ENCODE measurements at places on chromosomes 7 and 10.

DNA sequence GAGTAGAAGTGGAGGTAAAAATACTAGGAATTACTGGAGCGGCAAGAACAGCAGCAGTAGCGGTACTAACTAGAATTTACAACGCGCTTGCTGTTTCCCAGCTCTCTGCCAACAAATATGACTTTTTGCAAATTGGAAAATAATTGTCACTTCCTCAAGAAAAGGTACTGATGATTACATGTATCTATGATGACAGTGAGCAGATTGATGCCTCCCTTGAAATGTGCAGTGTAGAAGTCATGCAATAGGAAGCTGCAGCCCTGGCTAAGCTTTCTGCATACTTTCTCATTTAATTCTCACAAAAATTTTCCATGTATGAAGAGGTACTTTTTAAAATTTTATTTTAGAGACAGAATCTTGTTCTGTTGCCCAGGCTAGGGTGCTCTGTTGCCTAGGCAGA is 49.9 kb downstream of the ANK3 start:
- DNase-seq: no peak

- DNase-seq: peak; percentile 34
These were observed 127.9 kb downstream of the NRF1 start for GRCh38 chr7:129739427-129739826.

DNA sequence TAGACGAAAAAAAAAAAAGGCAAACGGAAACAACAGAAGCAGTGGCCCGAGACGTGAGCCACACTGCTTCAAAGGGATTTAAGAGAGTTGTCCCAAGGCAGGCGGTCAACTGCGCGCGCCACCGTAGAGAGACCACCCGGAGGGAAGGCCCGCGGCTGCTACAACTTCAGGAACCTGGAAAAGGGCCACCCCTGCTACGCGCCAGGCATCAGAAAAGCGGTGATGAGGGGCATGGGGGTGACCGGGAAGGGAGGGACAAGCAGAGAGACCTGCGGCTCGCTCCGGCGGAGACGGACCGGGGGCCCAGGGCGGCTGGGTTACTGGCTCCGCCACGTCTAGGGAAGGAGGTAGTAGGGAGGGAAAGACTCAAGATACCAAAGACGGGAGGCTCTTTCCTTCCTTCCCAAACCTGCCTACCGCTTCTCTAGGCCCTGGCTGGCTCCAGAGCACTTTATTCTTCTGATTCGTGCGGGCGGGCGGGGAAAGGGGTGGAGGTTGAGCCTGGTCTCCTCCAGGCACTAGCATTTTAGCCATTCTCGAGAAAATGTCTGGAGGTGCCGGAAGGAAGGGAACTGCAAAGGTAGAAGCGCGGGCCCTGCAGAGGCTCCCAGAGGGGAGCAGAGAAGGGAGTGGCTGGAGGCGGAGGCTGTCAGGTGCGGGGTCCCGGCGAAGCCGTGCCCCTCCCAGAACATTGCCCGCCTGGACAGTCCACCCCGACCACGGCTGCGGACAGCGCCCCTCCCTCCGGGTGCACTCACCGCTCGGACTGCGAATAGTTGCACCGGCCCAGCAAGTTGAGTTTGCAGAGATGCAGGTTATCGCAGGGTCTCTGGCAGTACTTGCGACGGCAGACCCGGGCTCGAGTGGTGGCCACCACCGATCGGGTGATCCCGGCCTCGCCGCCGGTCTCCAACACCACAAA is 993 bp downstream of the ZC3HAV1 start:
- DNase-seq: peak; percentile 49

- DNase-seq: peak; percentile 3
These were observed 513.8 kb upstream of the AKR1E2 start for GRCh38 chr10:4312051-4312835.

- DNase-seq: no peak
These were observed 187.7 kb downstream of the TNS3 start for GRCh38 chr7:47394216-47394615.

DNA sequence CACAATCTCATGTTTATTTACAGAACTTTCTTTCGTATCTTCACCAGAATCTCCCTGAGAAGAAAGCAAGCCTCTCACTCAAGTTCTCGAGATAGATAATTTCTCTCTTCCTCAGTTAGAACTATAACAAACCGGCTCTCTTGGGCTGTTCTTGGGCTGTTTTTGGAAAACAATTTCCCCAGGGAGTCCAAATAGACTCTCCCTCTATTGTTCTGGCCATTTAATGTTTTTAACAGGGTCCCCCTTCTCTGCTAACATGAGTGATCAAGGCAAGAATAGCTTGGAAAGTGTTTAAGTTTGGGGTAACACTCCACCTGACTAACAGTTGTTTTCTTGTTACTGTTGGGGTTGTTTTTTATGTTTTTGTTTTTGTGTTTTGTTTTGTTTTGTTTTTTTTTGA is 64.8 kb upstream of the UCN3 start:
- DNase-seq: no peak

DNA sequence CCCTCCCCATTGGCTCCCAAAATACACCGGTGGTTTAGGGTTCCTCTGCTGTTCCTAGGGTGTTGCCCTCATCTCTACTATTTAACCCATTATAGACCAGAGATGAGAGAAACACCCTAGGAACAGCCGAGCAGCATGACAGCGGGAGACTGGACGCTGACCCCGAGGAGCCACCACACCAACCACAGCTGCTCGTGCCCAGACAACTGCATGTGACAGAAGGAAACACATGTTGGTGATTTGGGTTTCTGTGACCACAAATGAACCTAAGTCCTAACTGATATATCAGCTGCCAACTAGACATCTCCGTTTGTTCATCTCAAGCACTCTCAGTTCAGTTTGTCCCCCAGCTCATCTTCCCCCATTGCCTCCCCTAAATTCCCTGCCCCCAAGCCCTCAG is 13.4 kb downstream of the CFAP43 start:
- no peak for DNase-seq

- DNase-seq: peak; percentile 61
These were observed 89.6 kb downstream of the CACNB2 start for GRCh38 chr10:18229826-18230225.

GRCh38 chr10:10985361-10985760 is 32.3 kb upstream of the CELF2 start:
- DNase-seq: no peak

GRCh38 chr10:11317936-11318670 is 293.3 kb downstream of the USP6NL start:
- no peak for DNase-seq

- no peak for DNase-seq
These were observed 561.7 kb downstream of the GATA3 start for GRCh38 chr10:8616166-8616565.

DNA sequence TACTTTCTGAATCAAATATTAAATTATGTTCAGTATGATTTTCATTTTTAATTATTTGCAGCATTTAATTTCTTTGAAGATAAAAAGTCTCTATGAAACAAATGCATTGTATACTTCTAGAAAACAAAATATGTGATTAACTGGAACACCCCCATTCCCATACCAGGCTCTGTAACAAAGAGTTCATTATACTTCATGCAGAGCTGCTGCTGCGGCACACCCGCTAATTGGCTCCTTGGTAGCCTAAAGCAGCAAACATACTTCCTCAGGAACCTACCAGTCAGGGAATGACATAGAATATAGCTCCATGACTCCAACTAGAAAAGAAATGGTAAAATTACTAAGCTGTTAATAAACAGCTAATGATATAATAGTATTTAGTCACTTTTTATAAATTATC is 19.3 kb downstream of the RAB11FIP2 start:
- DNase-seq: no peak

DNA sequence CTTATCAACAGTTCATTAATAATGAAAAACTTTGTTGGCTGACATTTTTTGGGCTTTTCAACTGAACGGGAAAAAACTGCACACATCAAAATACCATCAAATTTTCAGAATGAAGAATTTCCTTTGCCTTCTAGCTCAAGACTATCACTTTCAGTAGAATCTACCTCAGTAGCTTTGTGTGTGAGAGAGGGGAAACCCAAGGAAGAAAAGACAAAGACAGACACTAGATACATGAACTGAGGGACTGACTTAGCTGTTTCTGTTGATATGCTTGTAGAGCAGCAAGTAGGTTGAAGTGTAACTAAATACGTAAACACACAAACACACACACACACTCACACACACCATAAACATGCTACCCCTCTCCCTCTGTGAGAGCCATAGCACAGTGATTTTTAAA is 257.1 kb downstream of the CDK14 start:
- no peak for DNase-seq

DNA sequence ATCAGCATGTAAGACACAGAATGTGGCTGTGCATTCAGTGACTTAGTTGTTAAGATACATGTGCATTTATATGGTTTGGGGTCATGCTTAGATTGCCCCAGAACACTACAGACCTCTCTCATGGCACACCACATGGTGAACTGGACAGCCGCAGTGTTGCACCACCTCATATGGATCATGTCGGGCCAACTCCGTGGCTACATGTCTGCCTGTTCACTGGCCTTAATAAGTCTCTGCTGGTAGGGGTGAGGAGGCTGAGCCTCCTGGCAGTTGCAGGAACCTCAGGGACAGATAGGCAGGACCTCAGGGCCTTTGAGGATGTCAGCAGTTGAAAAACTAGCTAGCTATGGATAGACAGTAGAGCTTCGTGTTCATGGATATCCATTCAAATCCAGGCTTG is 751.0 kb downstream of the GRID1 start:
- DNase-seq: no peak

DNA sequence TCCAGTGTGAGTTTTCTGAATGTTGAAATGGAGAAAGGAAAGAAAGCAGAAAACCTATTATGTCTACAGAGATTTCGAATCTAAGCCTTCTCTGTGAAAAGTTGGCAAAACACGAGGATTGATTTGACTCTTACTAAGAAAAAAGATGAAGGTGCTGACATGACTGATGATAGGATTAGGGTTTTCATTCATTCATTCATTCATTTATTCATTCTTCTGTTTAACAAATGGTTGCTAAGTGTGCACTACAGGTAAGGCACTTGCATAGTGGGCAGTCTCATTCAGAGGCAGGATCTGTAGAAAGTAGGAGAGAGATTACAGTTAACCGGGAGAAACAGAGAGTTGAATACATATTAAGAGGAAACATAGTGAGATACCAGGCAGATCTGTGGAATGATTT is 137.1 kb downstream of the ZNF365 start:
- DNase-seq: no peak

GRCh38 chr10:33388382-33388781 is 53.9 kb upstream of the NRP1 start:
- DNase-seq: no peak

DNA sequence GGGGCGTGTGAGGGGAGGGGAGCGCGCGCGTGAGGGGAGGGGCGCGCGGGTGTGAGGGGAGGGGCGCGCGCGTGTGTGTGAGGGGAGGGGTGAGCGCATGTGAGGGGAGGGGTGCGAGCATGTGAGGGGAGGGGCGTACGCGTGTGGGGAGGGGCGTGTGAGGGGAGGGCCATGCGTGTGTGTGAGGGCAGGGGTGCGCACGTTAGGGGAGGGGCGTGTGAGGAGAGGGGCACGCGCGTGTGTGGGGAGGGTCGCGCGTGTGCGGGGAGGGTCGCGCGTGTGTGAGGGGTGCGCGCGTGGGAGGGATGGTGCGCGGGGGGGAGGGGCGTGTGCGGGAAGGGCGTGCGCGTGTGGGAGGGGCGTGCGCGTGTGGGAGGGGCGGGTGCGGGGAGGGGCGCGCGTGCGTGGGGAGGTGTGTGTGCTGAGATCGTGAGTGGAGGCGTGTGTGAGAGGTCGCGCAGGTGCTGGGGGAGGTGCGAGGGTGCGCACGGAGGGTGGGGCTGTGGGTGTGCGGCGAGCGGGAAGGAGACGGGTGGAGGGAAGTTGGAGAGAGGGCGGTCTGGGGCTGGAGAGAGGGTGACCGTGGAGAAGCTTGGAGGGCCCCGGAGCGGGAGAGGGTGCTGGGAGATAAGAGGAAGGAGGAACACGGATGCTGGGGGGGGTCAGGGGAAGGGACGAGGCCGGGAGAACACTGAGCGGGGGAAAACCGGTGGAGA is 19.7 kb downstream of the MXI1 start:
- peak; percentile 55 for DNase-seq

GRCh38 chr7:77912293-77912692 is 113.7 kb downstream of the PHTF2 start:
- no peak for DNase-seq

GRCh38 chr10:124916098-124916584 is 25.8 kb upstream of the ZRANB1 start:
- peak; percentile 44 for DNase-seq

GRCh38 chr10:74640134-74640921 is 186.1 kb upstream of the KAT6B start:
- DNase-seq: no peak

GRCh38 chr10:4066581-4067390 is 281.8 kb upstream of the KLF6 start:
- DNase-seq: no peak

GRCh38 chr10:126465771-126466170 is 77.5 kb upstream of the ADAM12 start:
- DNase-seq: no peak

DNA sequence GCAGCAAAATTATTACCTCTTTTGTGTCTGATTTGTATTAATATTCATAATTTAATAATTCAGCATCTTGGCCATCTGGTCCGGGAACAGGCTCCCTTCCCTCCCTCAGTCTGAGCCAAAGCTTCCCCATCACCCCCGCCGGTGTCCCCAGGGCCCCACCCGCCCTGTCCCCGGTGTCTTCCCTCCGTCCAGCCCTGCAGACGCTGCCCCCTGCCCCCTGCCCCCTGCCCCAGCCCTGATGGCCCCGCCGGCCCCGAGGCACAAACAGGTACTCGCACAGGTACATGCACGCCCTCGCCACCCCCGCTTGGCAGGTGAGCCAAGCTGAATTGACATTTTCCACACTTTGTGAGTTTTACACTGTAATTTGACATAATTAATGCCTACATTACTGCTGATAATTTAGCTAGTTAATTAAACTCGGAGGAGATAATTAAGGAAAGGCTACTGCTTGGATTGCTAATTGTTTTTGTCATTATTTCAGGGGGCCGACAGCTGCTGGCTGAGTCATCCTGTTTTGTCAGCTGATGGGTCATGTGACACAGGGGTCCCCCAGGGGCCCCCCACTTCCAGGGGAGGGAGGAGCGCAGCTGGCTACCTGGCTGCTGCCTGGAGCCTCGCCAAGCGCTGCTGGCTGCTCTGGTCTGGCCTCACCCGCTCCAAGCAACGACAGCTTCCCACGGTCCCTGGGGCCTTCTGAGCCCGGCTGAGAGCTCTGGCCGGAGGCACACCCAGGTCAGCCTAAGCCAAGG is 36.6 kb downstream of the MICALL2 start:
- no peak for DNase-seq

GRCh38 chr10:29140991-29141390 is 147.9 kb upstream of the LYZL1 start:
- DNase-seq: peak; percentile 87

DNA sequence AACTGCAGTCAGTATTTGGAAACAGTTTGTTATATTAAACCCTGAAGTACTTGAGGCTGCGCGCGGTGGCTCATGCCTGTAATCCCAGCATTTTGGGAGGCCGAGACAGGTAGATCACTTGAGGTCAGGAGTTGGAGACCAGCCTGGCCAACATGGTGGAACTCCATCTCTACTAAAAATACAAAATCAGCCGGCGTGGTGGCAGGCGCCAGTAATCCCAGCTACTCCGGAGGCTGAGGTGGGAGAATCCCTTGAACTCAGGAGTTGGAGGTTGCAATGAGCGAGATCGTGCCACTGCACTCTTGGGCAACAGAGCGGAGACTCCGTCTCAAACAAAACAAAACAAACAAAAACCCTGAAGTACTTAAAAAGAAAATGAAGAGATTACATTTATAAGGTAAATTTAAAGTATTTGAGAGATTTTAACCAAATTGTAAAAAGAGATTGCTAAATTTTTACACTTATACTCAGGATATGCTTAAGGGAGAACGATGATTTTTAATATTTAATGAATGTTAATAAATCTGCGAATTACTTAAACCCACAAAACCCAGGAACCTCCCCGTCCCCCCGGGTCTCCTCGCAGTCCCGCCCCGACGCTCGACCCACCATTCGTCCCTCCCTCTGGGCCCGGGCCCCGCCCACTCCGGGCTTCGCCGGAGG is 425 bp upstream of the MTG1 start:
- DNase-seq: peak; percentile 39

All from kidney glomerular epithelial cell (primary cell).